ENCODE measurements at places on chromosomes 5 and 9. TPM values are rescaled to one million over a fixed set of nuclear protein-coding genes. Genes with fewer than 3 reads are reported as not detected.

- DNase-seq, result no peak
Observed at GRCh38 chr9:112408819-112409218, 28.9 kb downstream of the HSDL2 start.

- DNase-seq, result no peak
Observed at GRCh38 chr5:113266227-113266912, 168.4 kb downstream of the TSSK1B start.

DNA sequence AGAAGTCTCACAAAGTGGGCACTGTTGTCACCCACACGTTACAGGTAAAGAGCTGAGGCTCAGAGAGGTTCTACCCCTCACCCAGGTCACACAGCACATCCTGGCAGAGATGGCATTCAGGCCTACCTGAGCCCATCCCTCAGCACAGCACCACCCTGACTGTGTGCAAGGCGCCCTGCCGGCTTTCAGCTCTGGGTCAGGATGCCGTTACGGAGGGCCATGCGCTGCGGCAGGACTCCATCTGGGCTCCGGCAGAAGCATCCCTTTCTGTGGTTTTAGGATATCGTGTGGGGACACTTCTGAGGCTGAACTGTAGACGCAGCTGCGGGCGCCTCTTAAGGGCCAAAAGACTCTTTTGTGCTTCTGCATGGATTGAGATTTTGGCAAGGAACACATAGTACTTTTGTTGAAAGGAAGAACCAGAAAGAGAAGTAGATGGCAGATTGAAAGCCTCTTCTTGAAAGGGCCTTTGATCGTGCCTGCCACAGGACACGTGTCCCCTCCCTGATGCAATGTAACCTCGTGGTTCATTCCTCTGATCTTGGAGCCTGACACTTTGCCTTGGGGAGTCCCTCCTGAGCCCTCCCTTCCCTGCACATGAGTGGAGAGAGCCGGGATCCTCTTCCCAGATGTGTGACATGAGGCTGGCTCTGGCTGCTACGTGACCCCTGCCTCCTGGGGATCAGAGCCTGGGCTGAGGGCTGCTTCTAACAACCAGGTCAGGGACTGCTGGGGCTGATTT lies 31.3 kb downstream of the USP20 start:
- DNase-seq, result no peak

DNA sequence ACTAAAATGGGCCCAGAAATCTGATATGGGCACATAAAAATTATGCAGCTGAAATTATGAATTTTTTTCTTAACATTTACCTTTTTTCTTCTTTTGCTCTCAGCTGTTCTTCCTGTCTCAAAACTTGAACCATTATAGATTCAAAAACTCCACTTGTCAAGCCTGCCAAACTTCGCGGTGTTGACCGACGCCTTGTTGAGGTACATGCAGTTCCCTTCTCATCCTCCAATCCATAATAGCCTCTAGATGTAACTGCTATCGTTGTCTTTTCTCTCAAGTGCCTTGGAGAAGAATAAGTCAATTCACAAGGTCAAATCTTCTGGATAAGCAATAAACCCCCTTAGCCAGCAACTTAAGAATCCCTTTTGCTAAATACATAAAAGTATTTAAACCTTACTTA lies 27.2 kb downstream of the RANBP6 start:
- DNase-seq, result no peak

DNA sequence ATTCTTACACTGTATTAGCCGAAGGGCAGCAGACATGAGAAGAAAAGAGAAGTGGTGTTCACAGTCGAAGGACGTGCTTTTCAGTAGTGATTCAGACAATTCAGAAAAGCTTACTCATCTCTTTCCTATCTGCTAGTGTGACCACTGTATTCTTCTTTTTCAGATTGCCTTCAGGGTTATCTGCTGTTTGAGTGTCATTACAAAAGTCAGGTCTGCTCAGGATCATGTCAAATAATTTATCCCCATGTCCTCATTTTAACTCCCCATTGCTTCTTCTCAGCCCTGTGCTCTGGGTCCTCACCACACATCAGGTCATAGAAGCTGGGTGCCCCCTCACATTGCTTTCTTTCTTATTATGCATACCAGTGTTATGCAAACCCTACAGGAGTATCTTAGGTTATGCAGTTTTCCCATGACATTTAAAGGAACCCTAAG lies 394.0 kb downstream of the CETN3 start:
- DNase-seq, result no peak

DNA sequence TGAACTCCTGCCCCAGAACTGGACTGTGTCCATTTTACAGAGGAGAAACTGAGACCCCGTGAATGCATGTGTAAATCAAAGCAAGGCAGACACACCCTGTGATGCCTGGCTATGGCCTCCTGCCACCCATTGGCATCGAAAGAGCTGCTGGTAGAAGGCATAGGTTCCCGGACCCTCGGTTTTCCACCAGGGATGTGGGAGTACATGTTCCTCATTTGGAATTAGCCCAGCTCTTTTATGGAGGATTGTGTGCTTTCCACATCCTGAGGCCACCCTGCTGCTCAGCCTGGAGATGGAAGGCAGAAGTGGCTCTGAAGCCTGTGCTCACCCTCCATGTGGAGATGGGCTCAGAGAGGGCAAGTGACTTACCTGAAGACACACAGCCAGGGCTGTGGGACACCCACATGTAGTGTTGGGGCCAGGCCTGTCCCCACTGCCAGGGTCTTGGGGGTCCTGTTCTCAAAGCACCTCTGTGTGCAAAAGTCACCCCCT lies 2.8 kb downstream of the SUSD3 start:
- no peak for DNase-seq

CARD9 gene
- total RNA-seq, result 1.3 TPM

All from neural crest cell (in vitro differentiated cells).